ENCODE measurements at places on chromosomes 16 and 17.

DNA sequence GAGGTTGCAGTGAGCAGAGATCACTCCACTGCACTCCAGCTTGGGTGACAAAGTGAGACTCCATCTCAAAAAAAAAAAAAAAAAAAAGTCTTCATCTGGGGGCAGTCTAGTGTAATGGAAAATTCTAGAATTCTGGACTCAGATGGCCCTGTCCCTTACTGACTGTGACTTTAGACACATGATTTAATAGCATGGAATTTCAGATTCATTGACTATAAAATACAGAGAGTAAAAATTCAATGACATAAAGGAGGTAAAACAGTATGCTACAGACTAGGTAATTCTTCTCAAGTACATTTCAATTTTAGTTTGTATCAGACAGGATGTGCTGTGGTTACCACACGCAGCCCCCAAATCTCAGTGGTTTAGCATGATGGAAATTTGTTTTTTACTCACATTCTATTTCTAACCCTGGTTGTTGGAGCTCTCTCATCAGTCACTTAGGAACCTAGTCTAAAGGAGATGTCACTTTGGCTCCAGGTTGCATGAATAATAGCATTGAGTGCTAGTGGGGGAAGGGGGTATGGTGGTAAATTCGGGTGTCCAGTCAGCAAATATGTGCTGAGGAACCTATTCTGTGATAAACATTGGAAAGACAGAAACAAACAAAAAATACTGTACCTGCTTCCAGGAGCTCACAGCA, 444.0 kb downstream of the XYLT1 start:
- no peak for DNase-seq

- no peak for DNase-seq
Observed at GRCh38 chr16:50303041-50303604, 36.8 kb downstream of the ADCY7 start.

DNA sequence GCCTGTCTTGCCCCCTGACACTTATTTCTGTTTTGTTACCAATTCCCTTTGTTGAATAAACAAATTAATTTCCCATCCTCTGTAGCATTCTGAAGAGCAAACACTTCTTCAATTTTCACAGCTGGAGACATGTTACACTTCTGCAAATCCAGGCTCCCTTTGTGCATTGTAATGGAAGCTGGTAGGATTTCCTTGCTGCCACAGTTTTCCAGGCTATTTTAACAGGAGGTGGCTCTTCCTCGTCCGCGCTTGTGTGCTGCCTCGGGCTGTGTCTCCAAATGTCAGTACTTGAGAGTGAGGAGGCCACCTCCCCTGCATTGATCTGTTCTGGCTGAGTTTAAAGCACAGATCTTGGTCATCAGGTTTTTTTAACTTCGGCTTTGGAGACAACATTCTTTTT, 40.0 kb downstream of the SOST start:
- DNase-seq, result no peak

DNA sequence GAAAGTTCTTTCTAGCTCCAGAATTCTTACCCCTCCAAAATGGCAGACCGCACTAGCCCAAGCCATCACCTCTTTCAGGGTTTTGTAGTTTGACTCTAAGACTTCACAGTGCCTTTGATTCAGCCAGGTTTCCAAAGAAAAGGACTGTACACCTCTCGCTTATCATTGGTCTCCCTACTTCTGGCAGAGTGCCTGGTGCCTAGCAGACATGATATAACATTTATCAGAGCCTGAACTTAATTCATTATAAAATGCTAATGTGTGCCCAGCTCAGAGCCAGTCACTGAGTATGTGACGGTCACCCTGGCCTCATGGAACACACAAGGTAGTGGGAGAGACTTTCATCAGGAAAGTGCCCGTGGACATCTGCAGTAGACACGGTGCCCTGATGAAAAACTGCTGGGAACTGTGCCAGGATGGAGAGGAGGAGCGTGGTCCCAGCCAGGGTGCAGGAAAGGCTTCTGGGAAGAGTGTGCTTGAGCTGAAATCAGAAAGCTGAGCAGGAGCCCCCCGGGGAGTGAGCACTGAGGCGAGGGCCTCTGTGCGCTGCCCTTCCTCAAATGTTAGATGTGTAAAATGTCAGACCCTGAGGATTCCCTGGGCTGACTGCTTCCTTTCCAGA, 34.3 kb upstream of the LGALS9 start:
- DNase-seq, result no peak

DNA sequence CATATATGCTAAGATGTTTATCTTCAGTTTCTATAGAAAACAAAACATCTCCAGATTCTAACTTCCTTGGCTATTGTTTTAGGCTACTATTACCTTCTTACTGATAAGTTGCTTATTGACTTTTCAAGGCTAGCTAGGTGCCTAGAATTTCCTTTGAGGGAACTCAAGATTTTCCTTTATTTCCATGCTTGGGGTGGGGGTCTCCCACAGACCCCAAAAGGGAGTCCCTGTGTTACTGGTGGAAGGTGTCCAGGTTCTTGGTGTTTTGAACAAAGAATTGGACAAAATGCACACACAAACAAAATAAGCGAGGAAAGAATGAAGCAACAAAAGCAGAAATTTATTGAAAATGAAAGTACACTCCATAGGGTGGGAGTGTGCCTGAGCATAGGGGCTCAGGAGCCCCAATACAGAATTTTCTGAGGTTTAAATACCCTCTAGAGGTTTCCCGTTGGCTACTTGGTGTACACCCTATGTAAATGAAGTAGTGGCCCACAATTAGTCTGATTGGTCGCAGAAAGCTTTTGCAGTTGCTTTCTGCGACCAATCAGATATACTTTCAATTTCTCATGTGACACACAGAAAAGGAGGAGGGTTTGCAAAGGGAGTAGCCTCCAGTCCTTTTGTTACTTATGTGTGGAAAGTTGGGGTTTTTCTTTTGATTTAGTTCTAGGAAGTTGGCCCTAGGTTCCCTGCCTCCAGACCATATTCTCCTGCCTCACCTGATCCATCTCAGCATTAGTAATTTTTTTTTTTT, 67.5 kb downstream of the MARF1 start:
- DNase-seq, result no peak

GRCh38 chr16:29852654-29853053, 10.4 kb downstream of the CDIPT start:
- DNase-seq, result no peak

DNA sequence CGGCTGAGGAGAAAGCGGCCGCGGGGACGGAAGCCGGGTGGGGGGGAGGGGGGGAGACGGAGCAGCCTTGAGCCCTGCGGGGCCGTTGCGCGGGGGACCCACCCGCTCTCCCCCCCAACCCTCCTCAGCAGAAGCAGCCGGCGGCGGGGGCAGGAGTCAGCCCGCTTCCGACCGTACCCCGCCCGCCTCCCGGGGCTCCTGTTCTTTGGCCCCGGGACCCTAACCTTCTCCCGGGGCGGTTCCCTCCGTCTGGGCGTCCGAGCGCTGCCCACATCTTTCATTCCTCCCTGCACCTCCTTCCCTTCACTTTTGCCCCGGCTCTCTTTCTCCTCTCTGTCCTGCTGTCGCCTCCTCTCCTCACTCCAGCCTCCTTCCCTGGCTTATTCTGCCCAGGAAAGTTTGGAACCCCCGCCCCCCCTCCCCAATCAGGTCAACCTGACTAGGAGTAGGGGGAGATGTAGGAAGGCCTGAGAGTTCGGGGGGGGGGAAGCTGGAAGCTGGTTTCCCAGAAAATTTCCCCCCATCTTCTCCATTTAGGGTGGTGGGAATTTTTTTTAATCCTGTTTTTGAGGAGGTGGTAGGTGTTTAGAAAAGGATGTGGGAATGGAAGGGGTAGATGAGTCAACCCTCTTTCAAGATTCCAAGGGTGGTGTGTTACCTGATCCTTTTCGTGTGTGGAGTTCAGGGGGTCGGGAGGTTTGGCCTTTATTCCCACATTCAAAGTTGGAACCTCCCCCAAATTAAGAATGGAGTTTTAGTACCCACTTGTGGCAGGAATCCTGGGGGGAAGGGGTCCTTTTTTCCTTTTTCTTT, 427 bp upstream of the NLK start:
- DNase-seq, result no peak

DNA sequence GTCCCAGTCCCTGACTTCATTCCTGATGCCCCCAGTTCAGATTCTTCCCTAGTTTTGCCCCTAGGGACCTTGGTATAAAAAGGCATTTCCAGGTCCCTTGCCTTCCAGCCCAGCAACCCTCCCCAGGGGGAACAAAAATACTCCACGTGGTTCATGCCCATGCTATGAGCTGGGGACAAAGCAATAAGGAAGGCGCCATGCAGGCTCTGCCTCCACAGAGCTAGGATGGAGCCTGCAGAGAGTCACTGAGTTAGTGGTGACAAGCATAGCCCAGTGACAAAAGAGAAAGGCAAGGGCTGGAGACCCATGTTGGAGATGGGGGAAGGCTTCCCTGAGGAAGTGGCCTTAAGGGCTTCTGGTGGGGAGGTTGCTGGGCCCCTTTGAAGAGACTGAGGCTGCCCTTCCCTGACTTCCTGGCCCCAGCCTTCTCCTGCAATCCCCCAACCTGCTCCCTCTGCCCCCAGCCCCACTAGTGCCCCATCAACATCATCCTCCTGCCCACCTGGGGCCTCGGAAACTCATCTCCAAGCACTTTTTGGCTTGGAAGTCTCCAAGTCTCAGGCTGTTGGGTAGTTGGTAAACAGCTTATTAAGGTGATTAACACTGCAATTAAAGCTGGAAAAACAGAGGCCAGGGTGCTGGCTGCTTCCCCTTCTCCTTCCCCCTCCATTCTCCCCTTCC, 9.6 kb downstream of the DLX3 start:
- DNase-seq, result no peak

DNA sequence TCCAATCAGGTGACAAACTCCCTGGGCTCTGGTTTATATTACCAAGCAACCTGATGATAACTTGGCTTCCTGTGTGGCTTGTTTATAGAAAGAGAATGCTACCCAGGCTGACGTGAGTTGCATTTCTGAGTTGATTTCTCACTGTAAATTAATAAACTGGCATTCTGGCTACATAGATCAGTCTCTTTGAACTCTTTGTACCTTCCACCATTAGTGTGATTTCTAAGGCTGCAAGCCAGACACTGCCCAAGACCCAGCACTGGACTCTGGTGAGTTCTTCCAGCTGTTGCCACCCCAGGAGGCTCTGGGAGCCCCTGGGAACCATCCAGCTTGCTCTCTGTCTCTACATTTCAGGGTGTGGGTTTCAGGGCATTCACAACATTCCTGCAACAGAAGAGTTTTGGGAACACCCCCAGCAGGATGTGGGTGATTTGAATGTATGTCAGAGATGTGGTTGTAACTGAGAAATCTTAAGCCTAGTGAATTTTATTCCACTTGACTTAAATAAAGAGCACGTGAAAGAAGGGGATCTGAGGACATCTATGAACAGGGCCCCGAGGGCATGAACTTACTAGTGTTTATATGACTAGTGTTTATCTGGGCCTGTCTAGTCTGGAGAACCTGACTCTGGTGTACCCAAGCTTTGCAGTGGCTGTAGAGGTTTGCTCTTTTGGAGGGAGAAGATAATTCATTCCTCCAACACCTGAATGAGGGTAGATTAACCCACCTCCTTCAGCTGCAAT, 30.3 kb upstream of the LRRC37A start:
- DNase-seq, result no peak

DNA sequence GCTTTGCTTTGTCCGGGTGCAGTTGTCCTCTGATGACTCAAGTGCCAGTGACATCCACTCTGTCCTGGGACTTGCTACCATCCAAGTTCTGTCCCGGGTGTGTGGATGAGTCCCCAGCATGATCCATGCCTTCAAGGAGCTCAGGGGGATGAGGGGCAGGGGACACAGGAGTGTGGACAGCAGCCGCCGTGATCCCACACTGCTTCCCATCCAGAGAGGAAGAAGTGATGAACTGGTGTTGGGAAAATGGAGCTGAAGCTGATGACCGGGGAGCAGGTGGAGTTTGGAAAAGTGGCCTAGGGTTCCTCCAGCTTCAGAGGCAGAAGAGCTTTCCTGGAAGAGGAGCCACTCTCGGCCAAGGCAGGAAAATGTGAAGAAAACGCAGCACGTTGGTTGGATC, 249.6 kb upstream of the TNRC6C start:
- DNase-seq, result no peak

GRCh38 chr17:69581061-69581961, 166.8 kb downstream of the MAP2K6 start:
- no peak for DNase-seq

DNA sequence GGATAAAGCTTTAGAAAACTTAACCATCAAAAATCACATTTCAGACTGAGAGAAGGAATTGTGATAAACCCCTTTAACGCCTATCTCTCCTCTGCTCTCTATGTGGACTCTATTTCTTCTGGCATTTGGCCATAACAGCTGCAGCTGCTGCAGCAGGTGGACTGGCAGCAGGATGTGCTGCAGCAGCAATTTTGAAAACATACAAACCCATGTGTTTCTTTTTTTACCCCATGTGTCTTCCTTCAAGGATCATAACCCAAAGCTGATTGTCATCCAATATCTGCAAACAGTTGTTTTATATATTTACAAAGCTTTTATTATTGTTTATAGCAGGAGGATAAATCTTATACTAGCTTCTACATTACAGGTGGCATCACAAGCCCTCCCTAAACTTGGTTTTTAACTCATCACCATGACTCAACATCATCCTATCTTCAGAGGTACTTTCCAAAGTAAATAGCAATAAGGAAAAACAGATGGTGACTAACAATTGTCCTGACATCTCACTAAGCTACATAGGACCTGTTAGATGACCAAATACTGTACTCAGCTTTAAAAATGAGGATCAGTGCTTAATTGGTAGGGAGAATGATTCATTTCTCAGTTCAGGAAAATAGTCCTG, 14.5 kb upstream of the KRTAP9-2 start:
- no peak for DNase-seq

GRCh38 chr17:29143894-29144293, 36.3 kb downstream of the MYO18A start:
- no peak for DNase-seq

GRCh38 chr17:72733619-72734282, 358.7 kb downstream of the SLC39A11 start:
- DNase-seq, result no peak
